Stimulated activated CD8-positive, alpha-beta memory T cell treated with anti-CD3 and anti-CD28 coated beads, Interleukin-15, amount 100 ng/mL, for 48 hours (primary cell): ENCODE measurements at places on chromosomes 5 and 9.

DNA sequence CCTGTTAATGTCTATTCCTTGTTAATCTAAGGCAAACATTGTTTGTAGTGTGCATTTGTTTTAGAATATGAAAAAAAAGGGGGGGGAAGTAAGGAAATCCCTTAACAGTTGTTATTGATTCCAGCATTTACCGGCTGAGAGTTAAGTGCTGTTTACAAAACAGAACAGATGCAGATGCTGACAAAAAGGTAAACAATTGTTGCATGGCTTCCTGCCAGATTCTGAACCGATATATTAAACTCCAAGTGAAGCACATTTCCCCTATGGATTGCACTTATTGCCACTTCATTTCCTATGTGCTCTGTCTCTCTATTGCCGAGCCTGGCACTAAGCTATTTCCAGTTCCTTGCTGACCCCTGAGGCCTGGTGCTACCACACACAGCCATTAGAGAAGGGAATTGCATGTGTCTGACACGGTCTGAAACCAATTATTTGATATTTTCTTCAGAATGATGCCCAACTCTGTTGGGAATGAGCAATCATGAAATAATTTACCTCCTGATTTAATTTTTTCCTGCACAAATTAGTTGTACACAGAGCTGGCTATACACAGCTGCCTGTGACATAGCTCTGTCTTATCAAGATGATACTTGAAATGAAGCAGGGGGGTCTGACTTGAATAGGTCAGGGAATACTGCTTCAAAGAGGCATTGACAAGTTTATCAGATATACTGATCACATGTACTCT, 109.8 kb downstream of the KIAA0825 start:
- no peak for DNase-seq

- DNase-seq = no peak
These were observed 106.2 kb upstream of the EMB start for GRCh38 chr5:50547303-50547702.

DNA sequence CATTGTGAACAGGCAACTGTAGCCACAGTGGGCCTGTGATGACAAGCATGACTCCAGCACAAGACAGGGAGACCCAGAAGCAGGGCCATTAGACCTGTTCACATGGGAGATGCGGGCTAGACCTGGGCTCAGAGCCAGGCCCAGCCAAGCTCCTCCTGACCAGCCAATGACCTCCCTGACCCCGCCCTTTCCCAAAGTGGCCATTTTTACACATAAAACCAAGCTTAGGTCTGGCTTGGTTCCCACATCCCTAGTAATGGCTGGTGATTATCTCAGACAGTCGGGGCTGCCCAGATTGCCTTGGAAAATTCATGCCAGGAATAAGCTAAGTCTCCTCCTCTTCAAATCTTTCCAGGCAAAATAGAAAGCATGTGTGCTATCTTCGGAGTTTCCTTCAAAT, 94.1 kb downstream of the FRMD3 start:
- no peak for DNase-seq

DNA sequence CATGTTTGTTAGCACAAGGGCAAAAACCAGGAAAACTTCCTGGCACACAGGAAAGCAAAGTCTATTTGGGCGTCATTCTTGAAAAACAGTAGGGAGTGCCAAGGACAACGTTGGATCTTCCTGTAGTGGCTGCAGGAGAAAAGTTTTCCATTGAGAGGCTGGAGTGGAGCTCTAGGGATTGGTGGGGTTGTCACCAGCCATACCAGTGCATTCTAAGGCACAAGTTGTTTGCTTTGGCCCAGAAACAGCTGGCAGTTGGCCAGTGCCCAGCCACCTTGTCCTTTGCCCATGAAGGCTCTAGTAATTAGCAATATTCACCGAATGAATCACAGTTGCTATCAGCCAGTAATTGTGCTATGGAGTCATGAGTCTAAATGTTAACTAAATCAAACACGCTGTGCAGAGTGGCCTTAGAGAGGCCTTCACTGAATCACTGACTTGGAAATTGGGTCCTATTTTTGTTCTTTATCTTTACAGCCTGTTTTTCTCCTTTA, 26.4 kb downstream of the TNFSF15 start:
- no peak for DNase-seq

GRCh38 chr9:114923918-114924317, 6.5 kb downstream of the TNFSF8 start:
- DNase-seq = no peak

- no peak for DNase-seq
These were observed 37.6 kb upstream of the SLCO6A1 start for GRCh38 chr5:102536323-102536928.

DNA sequence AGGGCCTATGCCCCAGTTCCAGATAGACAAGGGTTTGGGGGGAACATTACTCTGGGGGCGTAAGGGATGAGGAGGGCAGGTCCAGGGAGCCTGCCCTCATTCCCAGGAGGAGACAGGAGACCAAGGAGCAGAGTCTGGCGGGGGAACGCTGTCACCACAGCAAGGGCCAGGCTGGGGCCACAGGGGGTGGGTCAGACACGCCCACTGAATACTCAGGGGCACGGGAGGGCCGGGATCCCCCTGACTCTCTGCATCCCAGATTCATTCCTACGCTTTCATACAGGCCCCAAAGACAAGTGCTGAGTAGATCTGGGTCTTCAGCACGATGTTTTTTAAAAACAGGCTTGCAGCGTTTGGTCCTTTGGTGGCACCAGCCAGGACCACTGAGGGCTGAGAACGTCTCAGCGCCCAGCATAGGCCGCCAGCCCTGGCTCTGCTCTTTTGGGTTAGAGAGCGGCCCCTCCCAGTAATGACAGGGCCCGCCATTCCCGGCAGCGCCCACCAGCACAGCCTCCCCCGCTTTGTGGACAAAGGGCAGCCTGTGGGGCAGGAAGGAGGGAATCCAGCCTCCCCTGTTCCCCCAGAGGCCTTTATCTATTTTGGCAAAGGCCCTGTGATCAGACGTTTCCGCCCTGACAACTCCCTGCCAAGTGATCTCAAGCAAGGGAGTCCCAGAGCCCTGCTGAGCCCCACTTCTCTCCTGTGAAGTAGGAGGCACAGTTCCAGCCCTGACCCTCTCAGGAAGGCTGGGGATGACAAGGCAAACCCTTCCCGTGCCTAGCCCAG, 24.9 kb downstream of the NEK6 start:
- no peak for DNase-seq

DNA sequence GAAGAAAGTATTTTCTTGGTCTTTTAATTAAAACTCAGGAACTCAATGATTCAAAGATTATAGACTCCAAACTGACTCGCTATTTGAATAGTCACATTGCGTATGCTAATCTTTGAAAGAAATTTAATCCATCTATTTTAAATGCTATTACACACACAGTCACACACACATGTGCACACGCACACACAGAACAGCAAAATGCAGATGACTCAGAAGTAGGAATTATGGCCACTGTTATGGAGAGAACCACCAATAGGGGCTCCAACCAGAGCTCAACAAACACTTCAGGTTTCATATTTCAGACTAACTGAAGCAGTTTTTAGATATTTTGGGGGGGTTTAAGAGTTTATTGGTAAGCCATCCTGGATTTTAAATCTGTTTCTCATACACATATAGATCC, 1917.9 kb downstream of the EFNA5 start:
- no peak for DNase-seq

DNA sequence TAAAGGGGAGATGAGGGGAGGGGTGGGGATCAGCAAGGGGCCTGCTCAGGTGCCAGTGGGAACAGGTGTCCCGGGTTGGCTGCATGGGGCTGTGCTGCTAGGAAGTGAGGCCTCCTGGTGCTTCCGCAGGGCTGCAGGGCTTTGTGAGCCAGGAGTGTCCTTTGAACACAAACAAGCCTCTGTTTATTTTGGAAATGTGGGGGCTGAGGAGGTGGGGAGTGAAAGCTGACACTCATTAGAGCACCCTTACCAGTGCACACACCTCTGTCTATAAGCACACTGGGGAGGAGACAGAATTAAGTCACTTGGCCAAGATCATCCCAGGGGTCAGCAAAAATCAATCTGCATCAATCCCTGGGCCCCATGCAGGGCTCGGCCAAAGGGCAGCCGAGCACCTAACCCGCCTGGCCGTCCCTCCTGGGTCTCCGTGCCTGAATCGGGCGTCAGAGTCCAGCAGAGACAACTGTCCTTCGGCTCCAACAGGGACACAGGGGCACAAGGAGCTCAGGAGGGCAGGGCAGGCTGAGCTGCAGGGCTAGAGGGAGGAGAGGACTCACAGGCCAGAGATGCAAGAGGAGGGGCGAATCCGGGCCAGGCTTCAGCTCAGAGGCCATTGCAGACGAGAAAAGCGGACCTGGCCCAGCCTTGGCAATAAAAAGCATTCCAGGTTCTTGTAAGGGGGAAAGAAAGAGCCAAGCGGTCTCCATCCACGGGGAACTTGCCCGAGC, 99.8 kb downstream of the VAV2 start:
- DNase-seq = no peak

DNA sequence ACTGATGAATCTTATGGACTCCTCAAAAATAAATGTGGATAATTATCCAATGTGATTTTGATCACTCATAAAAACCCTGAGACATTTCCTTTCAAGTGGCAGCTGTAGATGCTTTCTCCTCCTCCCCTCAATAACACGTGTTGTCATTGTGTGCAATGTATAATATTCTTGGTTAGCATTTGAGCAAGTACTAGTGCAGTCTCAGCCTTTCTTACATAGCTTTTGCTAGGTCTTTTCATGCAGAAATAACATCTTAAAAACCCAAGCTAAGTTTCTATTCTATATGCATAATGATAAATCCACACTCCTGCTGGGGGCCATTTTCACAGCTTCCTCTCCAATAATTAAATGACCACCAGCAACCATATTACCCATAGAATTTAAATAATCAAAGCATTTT, 1835.2 kb upstream of the NUDT12 start:
- DNase-seq = no peak

DNA sequence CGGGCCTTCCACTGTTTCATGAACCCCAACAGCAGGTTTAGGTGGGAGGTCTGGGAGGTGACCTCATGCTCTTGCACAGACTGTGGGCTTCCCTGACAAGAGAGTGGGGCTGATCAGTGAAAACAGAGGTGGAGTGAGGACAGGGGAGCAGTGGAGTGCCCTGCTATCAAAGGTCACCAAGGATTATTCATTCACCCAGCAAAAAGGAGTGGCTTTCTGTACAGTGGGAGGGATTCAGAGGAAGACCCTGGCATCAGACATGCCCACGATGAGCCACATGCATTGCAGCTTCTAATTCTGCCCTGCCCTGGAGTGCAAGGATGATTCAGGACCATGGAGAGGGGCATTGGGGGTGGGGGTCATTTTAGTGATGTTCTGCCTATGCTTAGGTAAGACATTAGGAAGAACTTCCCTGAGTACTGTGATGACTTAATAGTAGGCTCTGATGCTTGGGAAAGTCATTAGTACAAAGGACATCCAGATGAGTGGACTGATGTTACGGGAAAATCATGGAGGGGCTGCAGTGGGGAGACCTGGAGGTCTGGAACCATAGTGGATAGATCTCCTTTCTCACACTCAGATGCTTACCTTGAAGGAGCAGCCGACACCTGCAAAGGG, 12.8 kb downstream of the TRAF1 start:
- DNase-seq = no peak

DNA sequence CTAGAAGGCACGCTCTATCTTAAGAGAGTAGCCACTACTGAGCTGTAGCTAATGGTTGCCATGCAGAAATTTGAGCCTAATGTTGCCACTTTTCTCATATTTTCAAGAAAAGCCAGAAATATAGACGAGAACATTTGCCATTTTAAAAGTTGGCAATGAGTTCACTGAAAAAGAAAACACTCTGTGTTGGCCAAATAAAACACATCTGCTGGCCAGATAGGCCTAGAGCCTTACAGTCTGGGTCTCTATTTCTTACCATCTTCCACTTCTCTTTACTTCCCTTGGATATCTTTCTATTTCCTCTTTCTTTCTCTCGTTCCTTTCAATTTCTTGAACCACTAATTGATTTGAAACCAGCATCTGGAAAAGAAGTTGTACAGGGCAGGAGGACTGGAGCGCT, 36.6 kb upstream of the VCAN start:
- no peak for DNase-seq

DNA sequence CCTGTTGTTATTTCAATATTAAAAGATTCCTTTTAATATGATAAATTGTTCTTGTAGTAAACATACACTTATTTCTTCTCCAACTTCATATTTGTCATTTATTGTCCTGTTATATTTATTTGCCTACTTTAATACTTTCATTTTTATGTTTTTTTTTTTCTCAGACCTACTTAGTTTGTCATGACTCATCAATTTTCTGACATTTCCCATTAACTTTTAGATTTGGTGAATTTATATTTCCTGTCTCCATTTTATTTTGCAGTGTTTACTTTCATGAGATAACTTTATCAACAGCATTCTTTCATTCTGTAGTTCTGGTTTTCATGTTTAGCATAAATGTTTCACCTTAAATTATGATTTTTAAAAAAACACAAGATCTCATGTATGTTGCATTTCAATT, 788.7 kb downstream of the EFNA5 start:
- DNase-seq = no peak

- no peak for DNase-seq
These were observed 4.1 kb downstream of the KIF4B start for GRCh38 chr5:155017610-155018009.

DNA sequence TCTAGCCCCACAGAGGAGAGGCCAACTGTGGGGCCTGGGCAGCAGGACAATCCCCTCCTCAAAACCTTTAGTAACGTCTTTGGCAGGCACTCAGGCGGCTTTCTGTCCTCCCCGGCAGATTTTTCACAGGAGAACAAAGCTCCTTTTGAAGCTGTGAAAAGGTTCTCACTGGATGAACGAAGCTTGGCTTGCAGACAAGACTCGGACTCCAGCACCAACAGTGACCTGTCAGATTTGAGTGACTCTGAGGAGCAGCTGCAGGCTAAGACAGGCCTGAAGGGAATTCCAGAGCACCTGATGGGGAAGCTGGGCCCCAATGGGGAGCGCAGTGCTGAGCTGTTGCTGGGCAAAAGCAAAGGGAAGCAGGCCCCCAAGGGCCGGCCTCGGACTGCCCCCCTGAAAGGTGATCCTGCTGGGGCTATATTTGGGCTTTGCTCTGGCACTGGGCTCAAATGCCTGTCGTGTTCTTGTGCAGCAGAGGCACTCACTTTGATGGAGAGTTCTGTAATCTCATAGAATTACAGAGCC, 39.4 kb downstream of the KDM3B start:
- DNase-seq = no peak

GRCh38 chr5:35741971-35742370, 114.7 kb upstream of the IL7R start:
- DNase-seq = no peak

GRCh38 chr5:124056326-124056990, 544.5 kb downstream of the CSNK1G3 start:
- no peak for DNase-seq

- no peak for DNase-seq
These were observed 1.5 kb downstream of the FCN1 start for GRCh38 chr9:134916161-134916665.

- DNase-seq = no peak
These were observed 25.3 kb downstream of the NIPAL4 start for GRCh38 chr5:157485340-157485739.

- DNase-seq = no peak
These were observed 203.6 kb downstream of the ALDH1A1 start for GRCh38 chr9:72749276-72749675.
